Urinary bladder (tissue), 4 donors: ENCODE measurements at places on chromosomes 12 and 14. TPM values are rescaled to one million over a fixed set of nuclear protein-coding genes. Genes with fewer than 3 reads are reported as not detected.

Gene FOXN4
- not detected for total RNA-seq

Gene LUM
- total RNA-seq, result 2,635 TPM

Gene NANOG
- 0.21 TPM for total RNA-seq

Gene KRT73
- 0.11 TPM for total RNA-seq

Gene TAMALIN
- total RNA-seq, result 13.0 TPM

Gene LBHD2
- not detected for total RNA-seq
